ENCODE measurements at places on chromosomes 3 and 15.

DNA sequence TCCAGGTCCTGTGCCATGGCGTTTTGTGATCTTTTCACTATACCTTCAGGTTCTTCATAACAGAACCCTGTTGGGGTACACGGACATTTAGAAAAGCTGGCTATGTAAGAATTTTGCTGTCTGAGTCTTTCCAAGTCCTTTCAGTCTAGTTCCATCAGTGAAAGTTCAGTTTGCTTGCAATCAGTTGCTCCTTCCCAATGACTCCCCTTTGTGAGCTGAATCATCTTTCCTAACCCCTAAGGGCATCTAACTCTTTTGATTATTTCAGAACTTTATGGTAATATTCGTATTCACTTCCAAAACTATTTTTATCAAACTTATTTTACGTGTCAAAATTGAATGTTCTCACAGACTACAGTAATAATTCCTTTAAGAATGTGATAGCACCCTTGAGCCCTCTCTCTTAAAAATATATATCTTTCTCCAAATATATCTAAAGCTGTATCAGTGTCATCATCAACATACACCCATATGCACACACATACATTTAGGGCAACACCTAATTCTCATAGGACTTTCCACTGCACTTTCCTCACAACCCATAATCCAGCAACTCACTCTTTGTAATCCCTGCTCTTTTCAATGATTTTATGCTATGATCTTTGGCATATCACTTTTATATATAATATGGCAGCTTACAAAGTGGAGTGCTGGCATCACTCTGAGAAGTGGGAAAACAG lies 263.7 kb downstream of the GBE1 start:
- no peak for DNase-seq

DNA sequence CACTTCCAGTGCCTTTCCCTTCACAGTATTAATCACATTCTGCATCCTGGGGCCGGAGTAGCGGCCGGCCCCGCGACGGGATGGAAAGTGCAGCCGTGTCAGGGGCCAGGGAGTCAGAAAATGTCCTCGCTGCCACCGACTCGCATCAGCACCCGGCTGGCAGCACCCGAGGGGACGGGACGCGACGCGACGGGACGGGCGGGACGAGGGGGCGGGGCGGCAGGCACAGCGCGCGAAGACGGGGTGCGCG lies 353 bp downstream of the ATG3 start:
- DNase-seq: no peak

GRCh38 chr3:47614788-47615187 lies 36.1 kb upstream of the CSPG5 start:
- DNase-seq: no peak

GRCh38 chr3:116270056-116270455 lies 175.2 kb downstream of the LSAMP start:
- DNase-seq: no peak

- no peak for DNase-seq
Observed at GRCh38 chr3:172189213-172189612, 149.8 kb downstream of the FNDC3B start.

- DNase-seq: no peak
Observed at GRCh38 chr15:58486062-58486461, 54.3 kb downstream of the LIPC start.

DNA sequence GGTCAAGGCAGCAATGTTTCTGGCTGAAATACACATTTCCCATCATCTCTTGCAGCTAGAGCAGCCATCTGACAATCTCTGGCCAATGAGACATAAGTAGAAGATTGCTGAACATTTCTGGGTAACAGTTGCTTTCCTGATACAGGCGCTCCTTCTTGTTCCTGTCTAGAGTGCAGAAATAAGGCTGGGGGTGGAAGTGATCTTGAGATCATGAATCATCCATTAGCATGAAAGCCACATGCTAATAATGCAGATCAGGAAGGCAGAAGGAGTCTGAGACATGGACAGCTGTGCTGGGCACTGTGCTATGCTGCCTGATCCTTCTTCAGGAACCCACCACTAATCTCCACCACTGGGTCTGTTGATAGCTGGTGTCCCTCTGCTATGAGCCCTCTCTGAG lies 14.8 kb upstream of the TMEM108 start:
- DNase-seq: no peak

DNA sequence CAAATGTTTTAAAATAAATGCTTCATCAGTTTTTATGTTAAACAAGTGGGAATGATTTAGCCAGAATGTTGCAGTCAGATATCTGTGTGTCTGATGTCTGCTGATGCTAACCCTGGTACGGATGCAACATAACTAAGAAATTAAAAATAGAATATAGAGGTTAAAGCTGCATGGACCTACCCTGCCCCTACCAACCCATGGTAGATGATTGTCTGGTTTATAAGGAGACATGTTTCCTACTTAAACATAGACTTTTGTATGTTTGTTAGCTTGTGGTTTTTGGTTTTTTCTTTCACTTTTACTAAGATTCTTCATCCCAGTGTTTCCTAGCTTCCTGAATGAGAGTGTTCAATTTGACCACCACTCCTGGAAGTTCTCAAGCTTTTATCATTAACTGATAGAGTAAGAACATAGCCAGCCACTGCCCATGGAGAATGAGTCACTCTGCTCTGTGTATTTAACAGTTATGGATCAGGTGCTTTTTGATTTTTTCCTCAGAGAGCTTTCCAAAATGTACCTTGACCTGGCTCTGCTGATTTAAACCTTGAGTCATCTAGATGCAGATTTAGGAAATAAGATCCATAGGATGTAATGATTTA lies 70.7 kb upstream of the VEPH1 start:
- DNase-seq: no peak

GRCh38 chr3:146191051-146191450 lies 30.1 kb upstream of the PLOD2 start:
- DNase-seq: no peak

DNA sequence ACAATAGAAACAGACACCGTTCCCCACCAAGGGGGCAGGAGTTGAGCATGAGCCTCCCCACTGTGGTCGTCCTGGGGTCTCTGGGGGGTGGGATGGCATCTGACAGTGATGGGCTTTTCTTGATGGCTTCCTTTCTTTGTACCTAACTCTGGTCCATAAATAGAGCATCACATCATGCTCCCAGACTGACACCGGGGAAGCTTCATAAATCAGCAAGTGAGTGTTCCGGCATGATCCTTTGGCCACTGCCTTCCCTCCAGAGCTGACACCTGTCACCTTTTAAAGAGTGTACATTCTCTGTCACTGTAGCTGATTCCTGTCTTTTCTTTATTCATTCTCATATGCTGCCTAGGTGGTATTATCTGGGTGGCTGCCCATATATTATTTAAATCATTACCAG lies 129.9 kb downstream of the ROBO2 start:
- DNase-seq: no peak

DNA sequence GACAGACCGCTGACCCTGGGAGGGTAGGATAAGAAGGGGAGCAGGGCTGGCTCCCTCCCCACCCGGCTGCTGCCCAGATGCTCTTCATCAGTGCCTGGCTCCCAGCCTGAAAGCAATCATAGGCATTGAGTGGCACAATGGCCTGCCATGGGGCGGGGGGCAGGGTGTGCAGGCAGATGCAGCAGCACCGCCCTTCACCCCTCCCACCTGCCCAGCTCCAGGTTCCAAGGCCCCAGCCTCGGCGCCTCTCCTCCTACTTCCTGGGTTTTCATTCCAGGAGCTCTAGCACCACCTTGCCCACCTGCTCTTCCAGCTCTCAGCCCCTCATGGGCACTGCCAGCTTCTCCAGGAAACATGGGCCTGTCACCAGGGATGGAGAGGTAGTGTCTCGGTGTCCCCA lies 101.7 kb downstream of the MEGF11 start:
- DNase-seq: no peak

DNA sequence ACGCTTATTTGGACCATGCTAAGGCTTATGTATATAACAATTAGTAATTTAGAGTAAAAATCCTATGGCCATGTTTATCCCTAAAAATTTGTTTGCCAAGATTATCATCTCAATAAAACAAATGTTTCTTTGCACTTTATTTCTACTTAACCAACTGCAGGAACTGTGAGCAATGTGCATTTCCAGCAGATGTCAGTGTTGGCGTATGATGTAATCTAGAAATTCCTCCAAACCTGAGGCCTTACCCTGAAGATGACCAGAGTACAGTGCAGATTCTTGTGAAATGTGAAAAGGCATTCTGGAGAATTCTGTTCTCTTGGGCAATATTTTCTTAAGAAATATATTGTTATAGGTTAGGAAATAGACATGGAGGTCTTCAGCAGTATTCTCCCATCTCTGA lies 205.9 kb downstream of the MBNL1 start:
- DNase-seq: peak; percentile 28

DNA sequence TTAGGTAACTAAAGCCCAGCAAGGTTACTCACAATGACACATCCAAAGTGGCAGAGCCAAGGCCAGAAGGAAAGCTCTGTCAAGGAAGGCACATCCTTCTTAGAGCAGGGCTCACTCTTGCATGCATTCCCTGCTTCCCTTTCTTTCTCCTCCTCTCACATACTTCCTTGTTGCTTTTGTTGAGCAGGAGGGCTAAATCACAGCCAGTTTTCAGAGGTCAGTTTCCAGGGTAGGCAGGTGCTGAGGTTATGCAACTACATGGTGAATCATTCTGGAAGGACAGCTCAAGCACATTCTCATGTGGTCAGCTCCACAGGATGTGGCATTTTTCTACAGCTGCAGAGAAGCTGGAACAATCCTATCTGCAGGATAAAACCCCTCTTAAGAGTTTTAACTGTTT lies 275.6 kb downstream of the ZNF621 start:
- DNase-seq: no peak

DNA sequence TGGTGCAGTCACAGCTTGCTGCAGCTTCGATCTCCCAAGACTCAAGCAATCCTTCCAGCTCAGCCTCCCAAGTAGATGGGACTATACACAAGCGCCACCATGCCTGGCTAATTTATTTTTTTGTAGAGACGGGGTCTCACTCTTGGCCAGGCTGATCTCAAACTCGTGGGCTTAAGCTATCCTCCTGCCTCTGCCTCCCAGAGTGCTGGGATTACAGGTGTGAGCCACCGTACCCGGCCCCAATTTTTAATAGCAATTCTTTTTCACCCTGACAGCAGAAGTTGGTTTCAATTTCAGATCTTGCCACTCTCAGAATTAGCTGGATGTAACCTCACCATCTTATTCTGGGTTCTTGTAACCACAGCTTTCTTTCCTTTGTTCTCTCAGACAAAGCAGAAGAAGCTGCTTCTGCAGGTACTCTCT lies 64.8 kb downstream of the TRIM71 start:
- no peak for DNase-seq

GRCh38 chr3:42900226-42901072 lies 5.5 kb upstream of the ZNF662 start:
- DNase-seq: no peak

DNA sequence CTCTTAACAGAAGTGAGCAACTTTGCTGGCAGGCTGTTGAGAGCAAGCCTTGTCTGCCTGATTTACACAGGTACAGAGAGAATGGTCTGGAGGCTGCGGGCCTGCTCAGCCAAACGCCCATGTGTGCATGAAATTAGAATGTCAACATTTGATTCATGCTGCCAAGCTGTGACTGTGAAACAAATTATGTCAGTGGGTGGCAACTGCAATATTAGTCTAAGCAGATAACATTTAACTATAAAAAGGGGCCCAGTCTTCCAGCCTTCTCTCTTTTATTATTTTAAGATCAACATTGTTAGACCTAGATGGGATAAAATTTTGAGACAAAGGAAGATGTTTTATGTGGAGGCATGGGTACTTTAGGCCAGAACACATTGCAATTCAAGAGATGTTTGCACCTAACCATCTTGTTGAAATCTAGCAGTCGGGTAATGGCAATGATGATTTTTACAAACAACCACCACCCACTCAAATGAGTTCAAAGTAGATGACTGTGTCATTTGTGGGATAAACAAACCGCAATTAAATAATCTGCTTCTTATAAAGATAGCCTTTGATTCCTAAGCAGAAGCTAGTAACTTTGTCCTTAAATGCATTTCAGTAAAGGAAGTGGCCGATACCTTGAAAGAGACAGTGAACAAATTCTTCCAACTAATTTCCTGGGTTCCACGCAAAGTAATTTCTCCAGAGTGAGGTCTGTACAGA lies 70.2 kb downstream of the FOXB1 start:
- no peak for DNase-seq

DNA sequence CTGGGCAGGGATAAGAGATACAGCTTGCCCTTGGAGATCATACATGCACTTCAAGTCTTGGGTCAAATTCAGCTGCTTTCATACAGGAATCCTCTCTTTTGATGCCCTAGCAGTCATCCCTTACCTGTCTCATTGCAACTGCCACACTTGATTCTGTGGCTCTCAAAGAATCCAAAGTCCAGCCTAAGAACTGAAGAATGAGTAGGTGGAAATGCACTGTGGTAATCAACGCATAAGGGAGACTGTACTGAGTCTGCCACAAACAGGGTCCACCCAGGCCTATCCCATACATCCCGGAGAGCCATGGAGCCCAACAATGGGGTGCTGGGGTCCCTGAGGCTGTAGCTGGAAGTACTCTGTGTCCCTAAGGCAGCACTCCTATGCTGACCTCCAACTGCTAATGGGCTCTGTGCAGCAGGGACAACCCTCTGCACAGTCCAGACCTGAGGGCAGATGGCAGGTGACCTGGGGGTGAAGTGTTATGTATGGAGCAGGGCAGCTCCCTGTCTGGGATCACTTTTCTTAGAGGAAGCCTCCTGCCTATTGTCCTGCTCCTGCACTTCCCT lies 1.7 kb upstream of the VPS18 start:
- no peak for DNase-seq

DNA sequence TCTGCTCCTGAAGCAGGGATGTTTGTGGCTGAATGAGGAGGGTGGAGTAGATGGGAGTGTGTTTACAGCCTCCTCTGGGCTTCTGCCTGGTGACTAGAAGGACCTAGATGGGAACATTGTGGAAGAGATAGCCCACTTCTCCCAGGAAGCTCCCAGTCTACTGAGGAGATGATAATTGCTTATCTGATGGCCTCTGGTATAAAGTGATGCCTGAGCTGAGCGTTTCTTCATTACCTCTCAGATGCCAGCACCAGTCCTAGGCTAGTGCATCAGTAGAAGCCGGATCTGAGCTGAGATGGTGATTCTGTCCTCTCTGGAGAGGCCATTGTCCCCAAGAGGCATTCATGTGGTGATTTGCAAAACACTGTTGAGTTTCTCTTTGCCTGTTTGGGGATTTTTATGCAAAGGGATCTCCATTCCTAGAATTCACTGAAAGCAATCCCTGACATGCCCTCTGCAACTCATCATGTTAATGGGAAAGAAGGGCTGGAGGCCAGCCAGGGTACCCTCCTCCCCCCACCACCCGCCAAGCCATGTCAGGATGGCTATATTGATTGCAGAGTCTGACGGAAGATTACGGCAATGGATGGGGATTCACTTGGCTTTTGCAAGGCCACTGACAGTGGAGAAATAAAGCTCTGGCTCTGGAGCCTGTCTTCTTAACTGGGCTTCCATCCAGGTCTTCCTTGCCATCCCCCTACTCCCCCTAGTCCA lies 166.4 kb upstream of the ROPN1 start:
- DNase-seq: no peak

- no peak for DNase-seq
Observed at GRCh38 chr3:101836652-101837598, 12.4 kb upstream of the NFKBIZ start.

DNA sequence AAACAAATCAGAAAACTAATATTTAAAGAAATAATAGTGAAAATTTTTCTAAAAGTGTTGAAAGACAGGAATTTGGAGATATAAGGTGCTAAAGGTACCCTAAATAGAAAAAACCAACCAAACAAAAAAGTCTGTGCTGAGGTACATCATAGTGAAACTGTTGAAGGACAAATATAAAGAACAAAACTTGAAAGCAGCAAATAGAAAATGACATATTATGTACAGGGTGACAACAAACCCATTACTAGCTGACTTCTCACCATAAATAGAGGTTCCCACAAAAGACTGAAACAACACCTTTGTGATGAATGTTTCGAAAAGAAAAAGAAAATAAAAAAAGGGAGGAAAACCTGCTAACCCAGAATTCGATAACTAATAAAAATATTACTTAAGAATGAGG lies 502.5 kb upstream of the NECTIN3 start:
- no peak for DNase-seq
